ENCODE measurements at places on chromosomes 1 and 21.

- DNase-seq, result no peak
Observed at GRCh38 chr1:81446000-81446669, 354.6 kb upstream of the ADGRL2 start.

DNA sequence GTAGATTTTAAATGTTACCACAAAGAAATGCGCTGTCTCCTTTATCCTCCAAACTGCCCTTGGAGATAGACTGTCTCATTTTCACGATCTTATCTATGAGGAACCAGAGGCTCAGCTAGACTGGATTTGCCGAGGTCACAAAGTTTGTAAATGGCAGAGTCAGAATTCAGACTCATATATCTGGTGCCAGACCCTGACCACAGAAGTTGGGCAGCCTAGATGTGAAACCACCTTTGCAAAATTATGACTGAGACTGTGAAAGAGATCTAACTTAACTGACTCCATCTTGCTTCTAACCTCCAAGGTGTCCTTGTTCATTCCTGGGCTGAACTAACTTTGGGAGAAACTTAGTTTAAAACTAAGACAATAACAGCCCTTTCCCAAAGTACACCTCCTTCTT, 14.1 kb downstream of the CNR2 start:
- no peak for DNase-seq

GRCh38 chr1:182259229-182259872, 132.2 kb downstream of the GLUL start:
- no peak for DNase-seq

DNA sequence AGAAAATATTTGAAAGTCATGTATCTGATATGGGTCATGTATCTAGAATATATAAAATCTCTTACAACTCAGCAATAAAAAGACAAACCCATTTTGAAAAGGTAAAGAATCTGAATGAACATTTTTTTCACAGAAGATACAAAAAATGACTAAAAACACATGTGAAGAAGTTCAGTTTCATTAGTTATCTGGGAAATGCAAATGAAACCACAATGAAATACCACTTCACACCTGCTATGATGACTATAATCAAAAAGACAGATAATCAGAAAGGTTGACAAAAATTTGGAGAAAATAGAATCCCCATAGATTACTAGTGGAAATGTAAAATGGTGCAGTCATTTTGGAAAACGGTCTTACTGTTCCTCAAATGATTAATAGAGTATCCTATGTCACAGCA, 631.0 kb downstream of the MRPL39 start:
- DNase-seq, result no peak

DNA sequence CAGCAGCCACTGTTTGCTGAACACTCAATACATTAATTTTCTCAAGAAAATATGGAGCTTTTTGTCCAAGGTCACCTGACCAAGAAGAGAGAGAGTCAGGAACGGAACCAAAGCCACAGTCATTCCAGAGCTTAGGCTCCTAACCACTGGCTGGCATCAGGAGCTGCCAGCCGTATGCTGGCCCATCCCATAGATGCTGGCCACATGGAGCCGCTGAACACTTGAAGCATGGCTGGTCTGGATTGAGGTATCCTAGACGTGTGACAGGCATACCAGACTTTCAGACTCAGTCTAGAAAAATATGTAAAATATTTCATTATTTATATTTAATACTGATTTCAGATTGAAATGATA, 458.7 kb downstream of the MATN1 start:
- DNase-seq, result no peak

- no peak for DNase-seq
Observed at GRCh38 chr1:205508227-205508714, 3.8 kb downstream of the CDK18 start.

GRCh38 chr1:111603979-111604378, 15.6 kb upstream of the RAP1A start:
- no peak for DNase-seq

- DNase-seq, result no peak
Observed at GRCh38 chr1:5611431-5611830, 380.8 kb downstream of the NPHP4 start.

DNA sequence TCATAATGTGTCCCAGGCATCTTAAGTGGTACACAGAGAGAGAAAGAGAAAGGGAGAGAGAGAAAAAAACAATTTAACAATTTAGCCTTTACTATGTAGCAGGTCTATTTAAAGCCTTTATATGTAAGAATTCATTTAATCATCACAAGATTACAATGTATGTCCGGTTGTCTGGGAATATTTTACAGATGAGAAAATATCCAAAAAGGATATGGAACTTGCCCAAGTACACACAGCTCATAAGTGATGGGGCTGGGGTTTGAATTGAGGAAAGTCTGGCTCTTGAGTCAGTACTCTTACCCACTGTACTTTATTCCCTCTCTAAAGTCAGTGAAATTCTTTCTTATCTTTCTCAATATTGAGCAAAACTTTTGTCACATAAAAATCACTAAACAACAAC, 104.6 kb downstream of the LYPLAL1 start:
- no peak for DNase-seq

- DNase-seq, result no peak
Observed at GRCh38 chr21:45456584-45457160, 51.7 kb downstream of the COL18A1 start.

Data from iPS DF 19.7 (cell line).